Stimulated activated CD4-positive, alpha-beta T cell treated with anti-CD3 and anti-CD28 coated beads, Interleukin-1b, Interleukin-23, amount 100 ng/mL, for 1 hour (primary cell): ENCODE measurements at places on chromosomes 1 and 21.

- no peak for DNase-seq
These were observed 44.7 kb downstream of the ABCG1 start for GRCh38 chr21:42263591-42264131.

GRCh38 chr1:52234014-52234413 is 92.1 kb downstream of the ZFYVE9 start:
- no peak for DNase-seq

DNA sequence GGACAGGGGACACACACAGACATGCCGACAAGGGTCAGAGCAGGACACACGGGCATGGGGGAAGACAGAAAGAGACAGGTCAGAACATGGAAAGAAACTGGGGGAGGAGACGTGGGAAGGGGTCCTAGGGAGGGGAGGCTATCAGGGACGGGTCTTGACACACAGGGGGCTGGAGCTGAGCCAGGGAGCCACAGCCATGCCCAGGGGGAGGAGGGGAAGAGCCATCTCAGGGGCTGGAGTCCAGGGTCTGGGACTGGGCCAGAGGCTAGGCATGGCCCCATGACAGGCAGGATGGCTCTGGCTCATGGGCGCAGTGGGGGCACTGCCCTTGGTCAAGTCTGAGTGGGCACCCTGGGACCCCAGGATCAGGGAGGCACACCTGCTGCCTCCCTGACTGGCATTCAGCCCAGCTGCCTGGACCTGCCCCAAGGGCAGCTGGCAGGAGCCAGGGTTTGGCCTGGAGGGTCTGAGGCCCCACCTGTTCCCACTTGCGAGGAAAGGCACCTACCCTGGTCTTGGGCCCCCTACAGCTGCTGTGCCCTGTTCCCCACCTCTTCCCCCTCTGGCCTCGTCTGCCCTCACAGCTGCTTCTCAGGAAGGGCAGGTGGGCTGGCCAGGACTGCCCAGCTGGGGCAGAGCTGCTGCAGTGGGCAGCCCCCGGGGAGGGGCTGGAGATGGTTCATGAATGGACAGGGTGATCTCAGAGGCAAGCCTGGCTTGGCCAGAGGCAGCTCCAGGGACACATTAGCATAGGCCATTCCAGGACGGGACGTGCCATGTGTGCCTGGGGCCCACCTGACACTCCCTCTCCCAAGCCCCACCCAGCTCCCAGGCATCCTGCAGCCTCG is 42.9 kb downstream of the HSPG2 start:
- no peak for DNase-seq

GRCh38 chr1:39094685-39095084 is 68.5 kb downstream of the NDUFS5 start:
- no peak for DNase-seq

GRCh38 chr1:234288946-234289345 is 84.3 kb upstream of the COA6 start:
- no peak for DNase-seq

DNA sequence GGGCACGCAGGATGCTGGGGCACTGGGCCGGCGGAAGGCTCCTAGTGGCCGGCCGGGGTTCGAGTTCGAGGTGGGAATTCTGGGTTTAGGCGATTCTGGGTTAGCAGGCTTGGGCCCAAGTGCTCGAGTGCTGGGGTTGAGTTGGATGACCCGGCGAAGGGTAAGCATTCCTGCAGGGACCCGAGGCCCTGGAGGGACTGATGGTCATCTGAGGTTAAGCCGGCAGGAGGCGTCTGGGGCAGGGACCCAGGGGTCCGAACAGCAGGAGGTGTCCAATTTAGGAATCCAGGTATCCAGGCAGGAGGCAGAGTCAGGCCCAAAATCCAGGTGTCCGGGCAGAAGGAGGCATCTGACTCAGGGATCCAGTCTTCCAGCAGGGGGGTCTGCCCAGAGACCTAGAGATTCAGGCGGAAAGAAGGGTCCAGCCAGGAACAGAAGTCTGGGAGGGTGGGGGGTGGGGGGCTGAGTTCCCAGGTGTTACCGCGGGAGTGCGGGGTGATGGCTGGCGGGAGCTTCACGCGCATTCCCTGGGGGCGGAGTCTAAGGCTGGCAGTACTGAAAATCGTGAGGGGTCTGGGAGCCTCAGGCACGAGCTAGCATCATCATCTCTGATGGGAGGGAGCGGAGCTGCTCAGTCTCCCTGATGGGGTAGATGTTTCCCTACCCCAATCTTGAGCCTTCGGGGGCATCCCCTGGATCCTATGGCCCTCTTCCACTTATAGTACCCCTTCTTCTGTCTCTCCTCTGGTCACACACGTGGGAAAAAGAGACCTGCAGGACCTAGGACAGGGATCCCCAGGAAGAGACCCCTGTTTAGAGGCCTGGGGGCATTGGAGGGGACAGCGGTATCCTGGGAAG is 585 bp downstream of the GPR3 start:
- no peak for DNase-seq

DNA sequence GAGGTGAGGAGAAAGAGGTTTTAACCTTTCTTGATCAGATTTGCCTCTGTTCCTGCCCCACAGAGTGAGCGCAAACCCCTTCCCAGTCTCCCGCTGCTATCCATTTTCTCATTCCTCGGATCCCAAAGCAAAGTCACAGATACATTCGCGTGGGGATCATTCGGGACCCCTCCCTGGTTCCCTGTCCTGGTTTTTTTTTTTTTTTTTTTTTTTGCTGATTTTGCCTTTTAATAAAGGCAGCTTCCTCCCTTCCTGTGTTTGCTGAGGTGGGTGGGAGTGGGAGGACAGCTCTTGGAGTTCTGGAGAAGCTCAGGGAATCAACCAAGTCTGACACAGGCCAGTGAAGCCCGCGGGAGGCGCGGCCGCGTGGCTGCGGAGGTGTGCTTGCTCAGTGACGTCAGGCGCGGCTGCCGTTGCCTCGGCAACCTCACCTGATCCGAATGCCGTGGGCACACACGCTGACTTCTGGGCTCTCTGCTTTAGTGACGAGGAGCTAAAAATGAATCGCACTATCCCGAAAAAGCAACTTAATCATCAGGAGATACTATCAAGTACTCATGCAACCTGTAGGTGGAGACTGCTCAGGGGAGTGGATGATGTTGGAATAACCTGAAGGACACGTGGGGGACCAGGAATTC is 106.4 kb downstream of the TBX19 start:
- peak; percentile 58 for DNase-seq

DNA sequence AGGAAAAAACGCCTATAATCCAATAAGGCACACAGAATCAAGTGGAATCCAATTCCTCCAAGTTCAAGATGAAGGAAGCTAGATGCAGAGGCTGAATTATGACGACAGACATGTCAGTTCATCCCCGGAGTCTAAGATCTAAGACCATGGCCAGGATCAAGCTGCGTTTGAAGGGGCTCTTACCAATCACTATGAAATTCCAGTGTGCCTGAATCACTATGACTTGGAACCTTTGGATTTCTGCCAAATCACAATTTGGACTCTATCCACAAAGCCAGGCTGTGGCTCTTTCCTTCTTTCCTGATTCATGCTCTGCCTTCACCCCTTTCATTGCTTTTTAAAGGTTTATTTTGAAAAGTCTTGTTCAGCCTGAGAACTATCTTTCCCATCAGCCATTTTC is 17.1 kb downstream of the OLIG2 start:
- DNase-seq = no peak

DNA sequence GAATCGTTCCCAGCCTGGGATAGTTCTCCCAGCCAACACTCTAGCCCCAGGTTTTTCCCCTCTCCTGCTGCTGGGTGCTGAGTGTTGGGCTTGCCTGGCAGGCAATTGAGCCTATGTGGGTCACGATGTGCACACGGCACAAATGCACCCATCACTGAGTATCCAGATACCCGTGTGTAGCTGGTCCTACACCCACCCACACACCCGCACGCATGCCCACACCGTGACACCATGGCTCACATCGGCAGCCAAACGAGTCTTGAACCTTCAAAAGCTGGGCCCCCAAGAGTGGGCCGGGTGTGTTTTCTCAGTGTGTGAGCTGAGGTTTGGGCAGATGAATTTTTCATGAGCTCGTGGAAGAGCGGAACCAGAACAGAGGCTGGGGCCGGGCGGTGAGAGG is 188.5 kb downstream of the GRIK3 start:
- no peak for DNase-seq

DNA sequence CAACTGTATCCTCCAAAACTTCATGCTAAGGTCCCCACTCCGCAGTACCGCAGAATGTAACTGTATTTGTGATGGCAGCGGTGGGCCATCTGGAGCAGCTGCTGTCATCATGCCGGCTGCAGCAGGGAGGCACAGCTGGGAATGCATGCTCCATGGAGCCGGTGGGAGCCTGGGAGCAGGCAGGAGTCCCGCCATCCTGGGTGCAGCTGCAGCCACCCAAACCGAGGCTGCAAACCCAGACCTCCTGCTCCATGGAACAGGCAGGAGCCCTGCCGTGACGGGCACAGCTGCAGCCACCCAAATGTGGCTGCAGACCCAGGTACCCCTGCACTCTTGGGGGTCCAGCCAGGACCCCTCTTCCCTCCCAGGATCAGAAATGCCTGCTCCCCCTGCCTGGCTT is 80.3 kb downstream of the SCMH1 start:
- no peak for DNase-seq

DNA sequence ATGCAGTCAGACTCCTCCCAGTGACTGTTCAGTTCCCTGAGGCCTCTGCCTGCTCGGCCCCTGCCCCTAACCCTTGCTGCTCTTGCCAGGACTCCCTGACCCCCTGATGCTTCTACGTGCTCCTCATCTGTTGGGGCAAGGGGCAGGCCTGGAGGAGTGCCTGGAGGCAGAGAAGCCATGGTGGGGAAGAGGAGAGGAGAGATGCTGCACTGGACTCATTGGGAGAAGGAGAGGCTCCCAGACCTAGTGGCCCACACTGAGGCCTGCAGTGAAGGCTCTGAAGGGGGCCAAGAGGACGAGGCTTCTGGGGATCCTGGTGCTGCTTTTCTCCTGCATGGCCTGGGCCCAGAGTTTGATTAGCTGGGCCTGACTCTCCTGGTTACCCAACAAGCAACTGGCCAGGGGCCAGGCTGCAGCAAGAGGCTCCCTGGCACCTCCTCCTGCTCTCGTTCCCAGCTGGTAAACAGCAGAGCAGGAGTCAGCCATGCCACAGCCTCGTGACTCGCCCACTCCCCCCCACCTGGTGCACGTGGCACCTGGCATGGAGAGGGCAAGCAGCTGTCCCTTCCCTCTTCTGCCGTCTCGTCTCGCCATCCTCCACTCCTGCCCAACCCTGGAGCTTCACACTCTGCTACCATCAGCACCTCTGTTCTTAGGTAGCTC is 847 bp upstream of the RORC start:
- no peak for DNase-seq

DNA sequence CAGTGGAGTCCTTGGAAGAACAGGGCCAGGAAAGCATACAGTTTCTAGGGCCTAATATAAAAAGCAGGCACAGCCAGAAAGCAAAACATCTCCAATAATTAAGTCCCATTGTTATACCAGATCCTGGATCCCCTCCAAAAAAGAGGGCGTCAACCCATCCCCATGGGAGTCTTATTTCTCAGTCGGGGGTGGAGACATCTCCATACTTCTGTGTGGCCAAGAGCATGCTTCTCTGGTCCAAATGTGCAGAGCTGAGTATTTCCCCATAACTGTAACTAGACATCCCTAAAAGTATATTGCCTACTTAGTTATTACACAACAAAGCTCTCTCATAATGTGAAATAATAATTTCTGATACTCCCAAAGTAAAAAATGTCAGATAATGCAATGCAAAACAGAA is 104.2 kb upstream of the SOX13 start:
- DNase-seq = no peak

- no peak for DNase-seq
These were observed 70.7 kb upstream of the JUN start for GRCh38 chr1:58854576-58854975.

GRCh38 chr1:58290685-58291372 is 255.7 kb downstream of the OMA1 start:
- DNase-seq = no peak

DNA sequence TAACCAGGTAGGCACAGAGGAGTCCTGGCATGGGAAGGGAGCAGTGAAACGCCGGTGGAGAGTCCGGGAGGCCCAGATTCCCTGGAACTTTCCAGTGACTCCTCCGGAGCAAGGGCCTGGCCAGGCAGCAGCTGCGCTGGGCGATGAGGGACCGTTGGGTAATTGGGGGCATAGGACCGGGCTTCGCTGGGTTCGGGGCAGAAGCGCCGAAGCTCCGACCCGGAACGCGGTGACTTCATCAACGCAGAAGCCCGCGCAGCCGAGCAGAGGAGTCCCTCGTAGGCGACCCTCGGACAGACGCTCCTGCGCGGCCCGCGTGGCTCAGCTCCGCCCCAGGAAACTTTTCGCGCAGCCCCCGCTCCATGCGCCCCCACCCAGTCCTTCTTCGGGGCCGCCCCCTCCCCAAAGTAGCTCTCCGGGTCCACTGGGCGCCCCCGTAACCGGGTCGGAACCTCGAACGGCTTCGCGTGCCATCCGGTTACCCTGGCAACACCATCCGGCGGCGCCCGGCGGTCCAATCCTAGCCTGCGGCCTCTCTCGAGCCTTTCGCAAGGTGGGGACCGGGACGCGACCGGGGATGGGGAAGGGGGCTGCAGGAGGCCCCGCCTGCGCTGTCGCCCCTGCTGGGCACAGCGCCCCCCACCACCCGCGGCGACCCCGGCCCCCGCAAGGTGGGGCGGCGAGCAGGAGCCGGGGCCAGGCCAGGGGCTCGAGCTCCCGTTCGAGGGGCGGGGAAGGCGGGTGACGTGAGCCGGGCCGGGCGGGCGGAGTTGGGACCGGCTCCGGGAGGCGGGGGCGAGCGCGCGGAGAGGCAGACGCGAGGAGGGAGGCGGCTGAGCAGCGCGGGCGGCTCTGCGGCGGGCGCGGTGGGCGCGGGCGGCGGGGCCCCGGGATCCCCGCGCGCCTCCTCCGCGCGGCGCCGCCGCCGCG is at the start of gene AJAP1:
TSS of gene AJAP1 (plus strand) at position 814 of the 930 bp plus-strand sequence. CDS start 817 bp downstream, outside the sequence.
- DNase-seq = no peak

DNA sequence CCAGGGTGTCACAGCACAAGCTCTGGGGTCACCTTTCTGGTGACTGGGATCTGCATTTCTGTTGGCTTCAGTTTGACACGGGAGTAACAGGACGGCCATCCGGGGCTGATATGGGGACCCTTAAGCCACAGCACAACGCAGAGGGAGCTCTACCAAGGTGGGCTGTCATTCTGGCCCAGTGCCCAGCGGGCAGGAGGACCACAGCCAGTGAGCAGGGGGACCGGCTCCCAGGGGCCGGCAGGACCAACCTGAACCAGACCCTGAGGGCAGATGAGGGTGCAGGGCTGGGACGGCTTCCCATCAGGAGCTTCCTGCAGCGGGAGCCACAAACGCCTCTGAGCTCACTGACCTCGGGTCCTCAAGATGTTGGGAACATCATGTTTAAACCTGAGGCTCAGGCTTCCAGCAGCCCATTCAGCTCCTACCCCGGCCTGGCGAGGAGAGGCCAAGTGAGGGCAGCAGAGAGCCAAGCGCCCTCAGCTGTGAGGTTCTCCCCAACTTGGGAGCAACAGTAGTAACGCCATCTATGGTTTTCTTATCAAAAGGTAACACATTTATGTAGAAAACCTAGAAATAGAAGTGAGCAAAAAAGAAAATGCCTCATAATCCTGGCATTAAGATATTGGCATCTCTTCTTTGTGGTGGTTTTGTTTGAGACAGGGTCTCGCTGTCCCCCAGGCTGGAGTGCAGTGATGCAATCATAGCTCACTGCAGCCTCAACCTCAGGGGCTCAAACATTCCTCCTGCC is 26.8 kb downstream of the TMEM201 start:
- no peak for DNase-seq
